ENCODE measurements at places on chromosomes 11 and 22.
A peak's percentile ranks its signal among the peaks of the same experiment; 100 is the strongest.

DNA sequence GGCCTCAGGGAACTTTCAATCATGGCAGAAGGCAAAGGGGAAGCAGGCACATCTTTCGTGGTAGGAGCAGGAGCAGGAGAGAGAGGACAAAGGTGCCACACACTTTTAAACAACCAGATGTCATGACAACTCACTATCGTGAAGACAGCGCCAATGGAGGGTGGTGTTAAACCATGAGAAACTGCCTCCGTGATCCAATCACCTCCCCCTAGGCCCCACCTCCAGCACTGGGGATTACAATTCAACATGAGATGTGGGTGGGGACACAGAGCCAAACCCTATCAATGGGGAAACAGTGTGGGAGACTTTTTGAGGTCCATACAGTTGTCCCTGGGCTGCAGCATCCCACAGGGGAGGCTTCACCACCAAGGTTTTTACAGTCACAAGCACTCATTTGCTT is 41.9 kb upstream of the CFAP300 start:
- DNase-seq: no peak

DNA sequence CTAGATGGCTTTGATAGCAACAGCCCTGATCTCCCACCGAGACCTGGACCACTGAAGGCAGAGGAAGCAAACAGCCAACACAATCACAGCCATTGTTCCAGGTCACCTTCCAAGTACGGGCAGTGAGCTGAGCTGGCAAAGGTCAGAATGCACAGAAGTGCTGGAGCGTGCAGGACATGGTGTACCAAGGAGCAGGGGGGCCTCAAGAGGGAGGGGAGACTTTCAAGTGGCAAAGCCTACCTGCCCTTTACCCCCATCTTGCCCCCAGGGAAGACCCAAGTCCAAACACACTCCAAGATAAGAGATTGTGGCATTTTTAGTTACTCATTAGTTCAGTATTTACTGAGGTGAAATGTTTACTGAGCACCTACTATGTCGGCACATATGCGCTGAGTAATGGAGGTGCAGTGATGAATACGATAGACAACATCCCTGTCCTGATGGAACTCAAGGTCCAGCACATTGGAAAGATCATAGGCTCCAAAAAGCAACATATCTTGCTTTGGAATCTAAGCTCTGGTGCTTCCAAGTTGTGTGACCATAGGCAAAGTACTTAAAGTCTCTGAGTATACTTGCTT is 26.0 kb upstream of the TTC12 start:
- DNase-seq: no peak

DNA sequence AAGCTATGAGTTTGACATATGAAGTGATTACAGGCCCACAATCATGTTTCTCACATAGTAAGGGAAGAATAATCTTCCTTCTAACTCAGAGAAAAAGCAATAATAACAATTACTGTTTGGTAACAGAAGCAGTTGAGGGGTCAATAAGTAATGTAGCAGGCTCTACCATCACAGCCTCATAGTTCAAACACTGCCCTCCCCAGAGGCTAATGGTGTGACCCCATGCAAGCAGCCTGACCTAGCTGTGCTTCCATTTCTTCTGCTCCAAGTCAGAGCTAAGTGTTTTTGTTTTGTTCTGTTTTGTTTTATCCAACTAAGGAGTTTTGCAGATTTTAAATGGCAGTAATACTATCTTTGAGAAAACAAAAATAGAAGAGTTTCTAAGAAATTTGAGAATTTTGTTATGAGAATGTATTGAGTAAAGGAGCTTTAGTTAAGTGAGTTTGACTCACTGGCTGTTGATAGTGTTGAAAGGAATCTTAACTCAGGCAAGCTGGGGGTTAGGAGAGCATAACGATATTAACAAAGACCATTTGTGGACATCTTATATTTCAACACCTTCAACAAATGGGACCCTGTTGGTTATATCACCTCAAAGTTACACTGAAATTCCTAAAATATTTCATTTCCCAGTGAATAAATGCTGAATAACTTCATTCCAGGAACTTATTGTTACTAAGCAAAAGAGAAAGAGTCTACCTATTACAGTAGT is 48.5 kb downstream of the GUCY1A2 start:
- DNase-seq: no peak

- peak; percentile 71 for DNase-seq
These were observed 331.8 kb upstream of the MPPED2 start for GRCh38 chr11:30917859-30918478.

DNA sequence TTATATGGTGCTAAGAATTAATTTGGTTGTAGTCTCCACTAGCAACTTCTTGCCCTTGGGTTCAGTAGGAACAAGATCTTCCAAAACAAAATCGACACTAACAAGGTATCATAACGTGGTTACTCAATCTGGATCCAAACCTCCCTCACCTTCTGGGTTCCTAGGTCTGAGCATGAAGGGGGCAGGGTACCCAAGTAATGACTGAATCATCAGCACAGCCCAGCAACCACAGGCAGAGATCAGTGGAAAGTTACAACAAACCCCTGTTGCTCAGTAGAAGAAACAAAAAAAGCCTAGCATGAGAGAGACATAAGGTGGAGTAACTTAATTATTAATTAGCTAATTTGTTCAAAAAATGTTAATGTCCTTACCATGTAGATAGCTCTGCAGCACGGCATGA is 221.4 kb downstream of the BLID start:
- no peak for DNase-seq

GRCh38 chr11:112993808-112994207 is 32.6 kb downstream of the NCAM1 start:
- DNase-seq: no peak

GRCh38 chr11:889687-890475 is 20.7 kb downstream of the CHID1 start:
- no peak for DNase-seq

GRCh38 chr22:19422440-19423301 is 8.9 kb downstream of the HIRA start:
- no peak for DNase-seq

DNA sequence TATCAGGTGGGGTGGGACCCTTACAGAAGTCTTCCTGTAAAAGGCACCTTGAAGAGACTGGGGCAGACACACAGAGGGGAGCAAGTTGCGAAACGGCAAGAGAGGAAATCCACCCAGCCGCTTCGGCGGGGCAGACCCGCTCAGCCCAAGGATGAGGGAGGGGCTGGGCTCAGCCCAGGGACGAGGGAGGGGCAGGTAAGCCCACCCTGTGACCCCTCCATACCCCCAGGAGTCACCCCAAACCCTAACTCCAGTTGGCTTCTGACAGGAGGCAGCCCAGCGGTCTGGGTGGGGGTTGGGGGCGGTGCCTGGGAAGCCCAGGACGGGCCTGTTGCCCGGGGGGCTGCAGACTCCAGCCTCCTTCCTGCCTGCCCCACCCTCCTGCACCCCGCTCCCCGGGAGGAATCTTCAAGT is 965 bp downstream of the OSBPL5 start:
- DNase-seq: no peak

DNA sequence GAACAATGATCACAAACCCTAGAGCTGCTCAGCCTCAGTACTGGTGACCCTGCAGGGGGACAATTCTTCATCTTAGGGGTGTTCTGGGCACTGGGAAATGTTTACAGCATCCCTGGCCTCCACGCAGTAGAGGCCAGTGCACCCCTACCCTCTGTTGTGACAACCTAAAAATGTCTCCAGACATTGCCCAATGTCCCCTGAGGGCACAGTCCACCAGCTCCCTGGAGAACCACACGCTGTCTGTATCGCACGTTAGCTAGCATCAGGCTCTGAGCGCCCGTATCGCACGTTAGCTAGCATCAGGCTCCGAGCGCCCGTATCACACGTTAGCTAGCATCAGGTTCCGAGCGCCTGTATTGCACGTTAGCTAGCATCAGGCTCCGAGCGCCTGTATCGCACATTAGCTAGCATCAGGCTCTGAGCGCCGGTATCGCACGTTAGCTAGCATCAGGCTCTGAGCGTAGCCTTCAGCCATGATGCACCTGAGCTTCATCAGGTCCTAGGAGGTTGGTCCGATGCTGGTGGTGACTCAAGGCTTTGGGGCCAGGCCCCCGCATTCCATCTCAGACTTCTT is 111.1 kb upstream of the ANO1 start:
- no peak for DNase-seq

DNA sequence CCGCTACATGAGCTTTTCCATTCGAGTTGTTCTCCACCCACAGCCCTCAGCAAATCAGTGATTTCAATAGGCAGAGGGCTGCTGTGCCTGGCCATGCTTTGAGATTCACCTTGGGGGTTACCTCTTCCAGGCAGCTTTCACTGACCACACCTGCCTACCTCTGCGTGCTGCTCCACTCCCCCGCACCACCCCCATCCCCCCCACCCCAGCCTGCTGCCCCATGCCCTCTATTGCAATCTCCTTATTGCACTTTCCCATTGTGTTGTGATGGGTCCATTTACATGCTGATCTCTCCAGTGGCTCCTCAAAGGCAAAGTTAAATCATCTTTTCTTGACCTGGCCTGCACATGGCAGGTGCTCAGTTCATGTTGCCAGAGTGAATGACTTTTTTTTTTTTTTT is 18.0 kb upstream of the POLA2 start:
- DNase-seq: no peak

- no peak for DNase-seq
These were observed 152.3 kb upstream of the RAG2 start for GRCh38 chr11:36750349-36750748.

GRCh38 chr11:9459667-9460321 is 1.0 kb upstream of the ZNF143 start:
- DNase-seq: peak; percentile 29

DNA sequence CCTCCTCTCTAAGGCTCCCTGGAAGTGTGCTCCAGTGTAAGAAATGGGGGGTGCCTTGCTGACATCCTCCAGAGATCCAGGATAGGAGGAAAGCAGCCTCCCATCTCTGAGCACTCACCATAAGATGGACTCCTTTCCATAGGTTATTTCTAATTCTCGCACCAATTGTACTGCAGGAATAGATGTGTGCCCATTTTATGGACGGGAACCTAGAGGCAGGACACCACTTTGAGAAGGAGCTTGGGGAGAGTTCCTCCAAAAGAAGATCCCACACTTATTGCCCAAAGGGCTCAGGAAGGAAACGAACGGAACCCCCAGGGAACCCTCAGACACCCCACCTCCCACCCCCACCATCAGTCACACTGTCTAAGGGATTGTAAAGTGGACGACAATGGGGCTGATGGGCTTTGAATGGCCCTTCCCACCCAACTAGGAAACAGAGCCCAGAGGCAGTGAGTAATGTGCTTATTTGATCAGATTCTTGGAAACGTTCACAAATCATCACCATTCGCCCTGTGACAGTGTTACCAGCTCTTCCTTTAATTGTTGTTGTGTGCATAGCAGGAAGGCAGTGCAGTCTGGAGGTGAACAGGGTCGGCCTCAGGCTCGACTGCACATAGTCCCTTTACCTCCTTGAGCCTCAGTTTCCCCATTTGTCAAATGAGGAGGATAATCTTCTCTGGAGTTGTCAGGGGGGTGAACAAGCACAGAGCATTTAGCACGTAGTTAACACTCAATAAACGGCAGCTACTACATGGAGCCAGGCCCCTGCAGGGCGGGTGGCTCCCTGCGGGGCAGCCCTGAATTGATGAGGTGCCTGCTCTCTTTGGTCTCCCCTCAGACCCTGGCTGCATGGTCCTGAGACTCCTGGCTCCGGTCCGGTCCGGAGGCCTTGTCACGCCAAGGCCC is 8.4 kb upstream of the MN1 start:
- DNase-seq: no peak

GRCh38 chr22:46801826-46802607 is 39.6 kb downstream of the TBC1D22A start:
- no peak for DNase-seq

DNA sequence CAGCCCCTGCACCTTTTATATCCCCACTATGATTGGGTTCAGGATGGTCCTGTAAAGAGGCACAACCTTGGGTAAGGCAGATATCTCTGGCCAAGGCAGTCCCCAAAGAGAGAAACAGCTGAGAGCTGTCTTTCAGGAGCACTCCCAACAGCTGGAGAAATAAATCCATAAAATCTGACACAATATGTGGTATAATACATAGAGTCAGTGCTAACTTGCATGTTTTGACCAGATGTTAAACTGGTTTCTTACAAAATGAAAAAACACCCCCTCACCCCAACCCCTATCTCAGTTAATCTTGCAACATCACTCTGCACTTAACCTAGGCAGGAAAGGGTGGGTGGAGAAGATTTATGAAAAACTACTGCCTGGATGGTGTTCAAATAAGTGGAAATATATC is 44.0 kb upstream of the C11orf87 start:
- no peak for DNase-seq

GRCh38 chr22:37218771-37219411 is 6.6 kb upstream of the SSTR3 start:
- no peak for DNase-seq

DNA sequence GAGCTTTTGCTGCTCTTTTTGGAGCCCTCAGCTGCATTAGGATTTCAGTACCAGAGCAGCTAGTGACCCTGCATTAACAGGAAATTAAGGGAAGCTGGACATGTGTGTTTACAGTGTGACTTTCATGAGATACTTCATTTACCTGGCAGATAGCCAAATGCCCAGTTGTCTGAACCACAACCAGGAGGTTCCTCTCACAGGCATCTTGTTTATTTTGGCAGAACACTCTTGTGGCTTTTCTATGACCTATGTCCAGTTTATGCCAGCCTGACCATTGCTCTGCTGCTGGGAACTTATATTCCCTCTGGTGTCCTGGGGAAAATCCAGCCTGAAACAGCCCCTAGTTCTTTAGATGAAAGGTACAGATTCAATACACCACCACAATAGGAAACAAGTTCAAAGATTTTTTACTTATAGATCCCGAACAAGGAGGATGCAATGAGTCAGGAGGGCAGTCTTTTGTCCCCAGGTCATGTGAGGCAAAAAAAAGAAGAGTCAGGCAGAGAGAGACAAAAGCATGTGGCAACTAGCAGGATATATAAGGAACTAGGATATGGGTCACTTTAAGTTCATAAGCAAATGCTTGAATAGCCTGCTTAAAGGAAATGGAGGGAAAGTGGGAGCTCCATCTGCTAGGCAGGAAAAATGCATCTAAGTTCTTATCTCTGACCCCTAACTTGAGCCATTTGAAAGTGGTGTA is 379.3 kb downstream of the INSC start:
- DNase-seq: no peak

DNA sequence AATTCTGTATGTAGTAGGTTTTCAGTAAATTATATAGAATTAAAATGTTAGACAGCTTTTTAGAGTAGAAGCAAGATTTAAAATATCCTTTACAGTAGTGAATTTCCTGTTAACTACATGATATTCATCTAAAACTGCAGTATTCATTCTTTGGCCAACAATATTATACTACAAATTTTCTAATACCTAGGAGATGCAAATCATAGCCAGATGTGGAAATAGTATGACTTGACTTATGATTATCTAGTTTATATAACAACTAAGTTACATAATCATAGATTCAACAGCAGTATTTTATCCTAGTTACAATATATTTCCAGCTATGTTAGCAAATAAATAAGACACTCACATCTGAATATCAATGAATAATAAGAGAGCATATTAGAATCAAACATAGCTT is 163.2 kb downstream of the MSANTD4 start:
- no peak for DNase-seq

- DNase-seq: no peak
These were observed 1.6 kb upstream of the HEPACAM start for GRCh38 chr11:124937336-124937935.

GRCh38 chr11:24819863-24820434 is 323.1 kb downstream of the LUZP2 start:
- DNase-seq: no peak

- DNase-seq: no peak
These were observed 3.5 kb downstream of the ADM start for GRCh38 chr11:10308201-10308954.

- no peak for DNase-seq
These were observed 101.1 kb downstream of the GRIK4 start for GRCh38 chr11:120612513-120613263.

All from NCI-H446 (cell line).